ENCODE measurements at places on chromosomes 6 and 20. TPM values are rescaled to one million over a fixed set of nuclear protein-coding genes. Genes with fewer than 3 reads are reported as not detected.

The RNF144B gene
- 1.4 TPM for polyA plus RNA-seq

The MACROD2 gene
- polyA plus RNA-seq: 1.3 TPM

The APCDD1L gene
- polyA plus RNA-seq: 1.7 TPM

The TRERF1 gene
- polyA plus RNA-seq: 2.7 TPM

The SOX18 gene
- polyA plus RNA-seq: not detected

The TGM6 gene
- polyA plus RNA-seq: not detected

The LY6G6C gene
- not detected for polyA plus RNA-seq

The CST5 gene
- polyA plus RNA-seq: not detected

The ULBP1 gene
- 2.6 TPM for polyA plus RNA-seq

The ANKRD6 gene
- polyA plus RNA-seq: 1.1 TPM

The YIPF3 gene
- polyA plus RNA-seq: 355 TPM

The SLC16A10 gene
- not detected for polyA plus RNA-seq

The USP49 gene
- 1.6 TPM for polyA plus RNA-seq

The STX11 gene
- polyA plus RNA-seq: 0.90 TPM

The TOX2 gene
- polyA plus RNA-seq: 7.6 TPM

The ADAM33 gene
- polyA plus RNA-seq: 53.8 TPM

The VSX1 gene
- polyA plus RNA-seq: not detected

The CDSN gene
- not detected for polyA plus RNA-seq

The SLC17A9 gene
- polyA plus RNA-seq: 14.4 TPM

The C20orf96 gene
- 4.8 TPM for polyA plus RNA-seq

The CDH4 gene
- 0.81 TPM for polyA plus RNA-seq

The SRSF12 gene
- polyA plus RNA-seq: 0.06 TPM

The ACOT13 gene
- polyA plus RNA-seq: 20.3 TPM

The TRIM31 gene
- polyA plus RNA-seq: not detected
